ENCODE measurements at places on chromosomes 2 and 18. TPM values are rescaled to one million over a fixed set of nuclear protein-coding genes. Genes with fewer than 3 reads are reported as not detected.

CCDC178 gene
- 0.45 TPM for total RNA-seq

FKBP7 gene
- total RNA-seq: 10.4 TPM

PCARE gene
- total RNA-seq: 0.72 TPM

ZNF512 gene
- 20.1 TPM for total RNA-seq

ANKRD53 gene
- 0.40 TPM for total RNA-seq

TFCP2L1 gene
- total RNA-seq: 0.04 TPM

EEF1B2 gene
- total RNA-seq: 196 TPM

BOLL gene
- not detected for total RNA-seq

KRTCAP3 gene
- 1.7 TPM for total RNA-seq

DNAJC5G gene
- 0.36 TPM for total RNA-seq

GCFC2 gene
- total RNA-seq: 9.9 TPM

ANKRD30BL gene
- total RNA-seq: not detected

KCNIP3 gene
- 5.7 TPM for total RNA-seq

DNA sequence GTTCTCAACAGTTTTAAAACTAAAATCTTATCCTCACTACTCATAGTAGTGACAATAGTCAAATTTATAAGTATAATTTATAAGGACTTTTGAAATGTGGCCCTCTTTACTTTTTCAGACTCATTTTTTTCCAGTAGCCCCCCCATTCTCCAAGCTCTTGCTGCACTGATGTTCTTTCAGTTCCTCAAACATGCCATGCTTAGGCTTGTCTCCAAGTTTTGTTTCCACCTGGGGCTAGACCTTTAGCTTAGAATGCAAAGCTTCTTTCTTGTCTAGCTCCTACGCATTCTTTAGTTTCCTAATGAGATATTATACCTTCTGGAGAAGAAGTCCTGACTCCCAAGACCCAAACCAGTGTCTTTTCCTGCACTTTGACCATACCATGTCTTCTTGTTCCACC, 222.6 kb downstream of the NOL4 start:
- DNase-seq: no peak

DNA sequence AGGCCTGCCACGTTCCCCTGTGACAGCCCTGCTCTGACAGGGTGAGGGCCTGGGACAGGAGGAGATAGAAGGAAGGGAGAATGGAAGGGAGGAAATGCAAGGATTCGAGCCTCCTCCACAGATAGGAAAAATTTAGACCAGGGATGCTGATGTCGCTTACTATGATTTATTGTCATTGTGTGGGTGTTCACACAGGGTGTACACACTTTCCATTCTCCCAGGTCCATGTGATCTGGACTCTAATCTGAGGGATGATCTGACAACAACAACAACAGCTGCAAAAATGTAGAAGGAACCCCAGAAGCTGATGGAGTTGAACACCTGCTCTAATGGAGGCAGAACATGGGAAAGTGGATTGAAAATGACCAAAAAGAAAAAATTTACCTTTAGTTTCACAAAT, 231.7 kb upstream of the TNP1 start:
- DNase-seq: no peak

DNA sequence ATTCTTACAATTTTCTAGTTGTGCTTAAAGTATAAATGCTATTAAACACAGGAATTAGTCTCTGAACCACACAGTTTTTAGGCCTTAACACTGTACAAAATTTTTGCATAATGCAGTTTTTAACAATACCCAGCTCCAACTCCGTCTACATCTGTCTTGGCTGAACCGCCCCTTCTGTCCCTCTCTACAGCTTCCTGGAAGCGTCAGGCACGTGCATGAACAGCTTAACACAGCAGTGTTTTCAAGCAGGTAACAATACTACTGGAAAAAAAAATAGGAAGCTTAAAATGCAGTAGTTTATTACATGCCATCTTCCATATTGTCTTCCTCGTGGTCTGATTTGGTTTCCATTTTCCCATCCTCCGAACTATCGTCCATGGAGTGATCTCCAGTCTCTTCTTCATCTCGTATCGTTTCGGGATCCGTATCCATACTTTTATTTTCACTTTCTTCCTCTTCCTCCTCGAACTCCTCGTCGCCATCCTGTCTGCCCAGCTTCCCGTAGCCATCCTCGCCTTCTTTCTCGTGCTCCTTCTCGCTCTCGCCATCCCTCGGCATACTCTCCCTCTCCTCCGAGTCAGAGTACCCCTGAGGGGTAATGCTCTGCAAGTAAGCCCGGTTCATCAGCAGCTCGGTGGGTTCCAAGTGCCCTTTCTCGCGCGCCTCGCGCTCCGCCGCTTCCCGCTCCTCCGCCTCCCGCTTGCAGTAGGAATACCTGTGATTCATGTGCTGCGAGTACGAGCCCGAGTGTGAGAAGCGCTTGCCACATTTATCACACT, 130.6 kb downstream of the ZEB2 start:
- no peak for DNase-seq

- no peak for DNase-seq
Observed at GRCh38 chr2:128867936-128868636, 549.4 kb upstream of the HS6ST1 start.

- no peak for DNase-seq
Observed at GRCh38 chr2:172299741-172300140, 127.6 kb upstream of the ITGA6 start.

GRCh38 chr2:40625849-40626248, 174.0 kb upstream of the SLC8A1 start:
- no peak for DNase-seq

DNA sequence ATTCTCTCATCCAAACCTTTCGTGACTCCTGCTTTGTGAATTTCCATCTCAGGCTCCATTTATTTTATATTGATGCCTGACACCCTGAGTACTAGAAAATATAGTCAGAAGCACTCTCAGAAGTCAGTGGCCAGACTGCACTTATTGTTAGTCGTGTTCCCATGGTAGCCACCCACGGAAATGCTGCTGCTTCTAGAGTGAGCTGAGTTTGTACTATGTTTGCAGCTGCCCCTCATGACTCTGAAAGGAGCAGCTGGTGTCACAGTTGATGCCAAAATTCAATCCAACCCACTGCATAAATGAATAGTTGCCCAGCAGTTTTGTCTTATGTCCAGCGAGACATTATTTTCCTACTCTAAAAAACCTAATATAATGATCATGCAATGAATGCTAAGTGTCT, 265.2 kb upstream of the SPHKAP start:
- DNase-seq: peak; percentile 59

DNA sequence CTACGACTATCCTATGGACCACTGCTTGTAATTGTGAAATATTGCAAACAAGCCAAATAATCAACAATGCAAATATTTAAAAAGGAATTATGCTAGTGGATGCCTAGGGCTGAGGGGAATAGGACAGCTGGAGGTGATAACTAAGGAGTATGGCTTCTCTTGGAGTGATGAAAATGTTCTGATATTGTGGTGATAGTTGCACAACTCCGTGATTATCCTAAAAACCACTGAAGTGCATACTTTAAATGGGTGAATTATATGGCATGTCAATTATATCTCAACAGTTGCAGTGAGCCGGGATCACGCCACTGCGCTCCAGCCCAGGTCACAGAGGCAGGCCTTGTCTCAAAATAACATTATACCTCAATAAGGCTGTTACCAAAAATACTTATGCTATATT, 125.1 kb upstream of the SH3BP4 start:
- DNase-seq: no peak

DNA sequence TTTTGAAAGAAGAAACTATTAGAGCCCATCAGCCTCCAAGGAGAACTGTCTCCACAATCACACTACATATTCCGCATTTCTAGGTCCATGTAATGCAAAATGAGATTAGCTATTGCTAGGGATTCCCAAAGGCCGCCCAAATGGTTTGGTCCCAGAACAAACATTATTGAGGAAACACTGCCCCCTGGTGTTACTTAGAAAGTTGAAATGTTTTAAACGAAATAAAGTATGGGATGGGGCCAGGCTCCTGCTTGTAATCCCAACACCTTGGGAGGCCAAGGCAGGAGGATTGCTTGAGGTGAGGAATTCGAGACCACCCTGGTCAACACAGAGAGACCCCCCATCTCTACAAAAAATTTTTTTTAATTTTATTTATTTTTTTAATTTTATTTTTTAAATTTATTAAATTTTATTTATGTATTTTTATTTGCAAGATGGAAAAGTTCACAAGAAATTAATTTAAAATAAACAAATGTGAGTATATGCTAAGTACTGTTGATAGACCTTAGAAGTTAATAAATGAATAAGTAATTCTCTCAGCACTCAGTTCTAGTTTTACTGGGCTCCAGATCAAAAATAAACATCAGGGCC, 5.5 kb downstream of the NHEJ1 start:
- DNase-seq: peak; percentile 33

- no peak for DNase-seq
Observed at GRCh38 chr2:206920951-206921350, 18.4 kb upstream of the CPO start.

GRCh38 chr18:53380063-53380639, 844.3 kb downstream of the MBD2 start:
- DNase-seq: no peak

GRCh38 chr2:42712934-42713333, 51.0 kb downstream of the OXER1 start:
- no peak for DNase-seq

GRCh38 chr18:79780547-79780946, 17.2 kb upstream of the KCNG2 start:
- DNase-seq: no peak

DNA sequence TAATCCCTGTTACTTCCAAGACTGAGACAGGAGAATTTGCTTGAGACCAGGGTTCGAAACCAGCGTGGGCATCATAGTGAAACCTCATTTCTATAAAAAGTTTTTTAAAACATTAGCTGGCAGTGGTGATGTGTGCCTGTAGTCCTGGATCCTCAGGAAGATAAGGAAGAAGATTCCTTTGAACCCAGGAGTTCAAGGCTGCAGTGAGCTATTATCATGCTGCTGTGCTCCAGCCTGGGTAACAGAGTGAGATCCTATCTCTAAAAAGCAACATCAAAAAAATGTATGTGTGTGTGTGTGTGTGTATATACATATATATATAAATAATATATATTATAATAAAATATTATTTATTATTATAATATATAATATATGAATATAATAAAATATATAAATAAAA, 1417.6 kb upstream of the CDH2 start:
- no peak for DNase-seq

GRCh38 chr18:3877678-3878077, 427.7 kb downstream of the TGIF1 start:
- no peak for DNase-seq

- no peak for DNase-seq
Observed at GRCh38 chr2:230669386-230669950, 43.2 kb upstream of the CAB39 start.

- DNase-seq: no peak
Observed at GRCh38 chr2:53268086-53268485, 499.5 kb upstream of the CHAC2 start.

DNA sequence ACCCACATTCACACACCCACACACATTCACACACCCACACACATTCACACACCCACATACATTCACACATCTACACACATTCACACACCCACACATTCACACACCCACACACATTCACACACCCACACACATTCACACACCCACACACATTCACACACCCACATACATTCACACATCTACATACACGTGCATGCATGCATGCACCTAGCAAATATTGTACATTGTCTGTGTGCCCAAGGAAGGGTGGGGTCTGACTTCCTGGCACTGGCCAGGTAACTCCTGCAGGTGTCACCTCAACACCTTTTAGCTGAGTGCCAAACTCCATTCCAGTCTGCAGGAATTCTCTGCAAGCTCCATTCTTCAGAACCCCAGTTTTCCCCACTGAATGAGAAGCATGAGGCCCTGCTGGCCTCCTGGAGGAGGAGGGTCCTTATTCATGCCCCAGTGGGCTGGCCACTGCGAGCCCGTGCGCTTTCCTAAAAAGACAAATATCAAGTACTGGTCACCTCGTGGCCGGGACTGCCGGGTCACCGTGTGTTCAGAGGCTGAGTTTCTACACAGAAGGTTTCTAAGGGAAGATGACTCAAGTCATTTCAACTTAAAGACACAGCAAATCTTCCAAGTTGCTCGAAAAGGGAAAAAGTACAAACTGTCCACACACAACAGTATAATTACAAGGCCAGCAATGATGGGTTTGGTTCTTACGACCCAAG, 131.5 kb downstream of the HDAC4 start:
- DNase-seq: no peak

DNA sequence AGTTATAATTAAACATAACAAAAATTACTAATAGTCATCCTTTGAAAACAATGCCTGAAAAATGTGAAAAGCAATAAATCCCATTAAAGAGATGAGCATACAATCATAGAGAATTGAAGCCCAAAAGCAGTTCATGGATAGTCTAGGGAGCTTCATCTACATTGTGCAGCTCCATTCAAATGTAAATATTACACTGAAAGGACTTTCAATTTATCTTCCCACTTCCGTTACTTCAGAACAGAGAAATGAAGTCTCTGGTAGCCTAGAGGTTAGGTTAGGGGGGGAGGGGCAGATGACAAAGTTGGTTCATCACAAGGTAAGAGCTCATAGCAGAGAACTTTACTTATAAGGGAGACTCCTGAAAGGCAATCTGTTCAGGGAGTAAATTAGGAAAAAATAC, 126.6 kb upstream of the RGPD4 start:
- no peak for DNase-seq

DNA sequence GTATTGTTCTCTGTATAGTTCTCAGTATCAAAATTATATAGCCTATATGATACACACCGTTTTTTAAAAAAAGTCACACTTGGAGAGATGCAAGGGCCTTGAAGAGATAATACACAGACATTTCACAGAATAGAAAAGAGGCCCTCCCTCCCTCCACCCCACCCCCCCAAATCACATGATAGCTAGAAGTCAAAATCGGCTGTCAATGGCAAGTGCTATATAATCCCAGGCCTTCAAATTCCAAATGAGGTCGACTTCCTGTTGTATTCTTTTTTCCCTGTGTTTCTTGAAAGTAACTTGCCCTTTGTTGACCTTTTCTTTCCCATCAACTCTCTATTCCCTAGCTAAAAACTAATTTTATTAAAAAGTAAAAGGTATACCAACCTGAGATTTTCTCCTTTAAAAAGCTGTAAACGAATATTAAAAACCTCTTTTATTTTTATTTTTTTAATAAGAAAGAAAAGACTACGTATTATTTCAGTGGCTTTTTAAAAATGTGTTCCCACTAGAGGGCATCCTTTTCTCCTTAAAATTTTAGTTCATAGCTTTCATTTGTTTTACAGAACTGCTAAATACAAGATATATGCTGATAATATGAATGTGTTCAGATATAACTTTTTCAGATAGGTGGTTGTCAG, 46.6 kb downstream of the KCMF1 start:
- DNase-seq: no peak

Data from heart left ventricle (tissue), 16 donors.